ENCODE measurements at places on chromosomes 16 and 17.

- DNase-seq, result peak; percentile 8
Observed at GRCh38 chr16:47136099-47136842, 7.5 kb downstream of the NETO2 start.

GRCh38 chr17:1362065-1362848 lies 37.8 kb downstream of the YWHAE start:
- DNase-seq, result no peak

- peak; percentile 62 for DNase-seq
Observed at GRCh38 chr17:8073627-8074484, 13.7 kb downstream of the ALOX12B start.

- peak; percentile 78 for DNase-seq
Observed at GRCh38 chr17:63961355-63962212, 11.1 kb downstream of the SCN4A start.

GRCh38 chr16:4319454-4320421 lies 3.9 kb downstream of the GLIS2 start:
- DNase-seq, result no peak

- DNase-seq, result peak; percentile 22
Observed at GRCh38 chr17:82384730-82385481, 13.3 kb downstream of the UTS2R start.

- DNase-seq, result no peak
Observed at GRCh38 chr17:73384926-73385325, 73.1 kb upstream of the CDC42EP4 start.

- peak; percentile 32 for DNase-seq
Observed at GRCh38 chr17:6303664-6304063, 131.3 kb downstream of the AIPL1 start.

DNA sequence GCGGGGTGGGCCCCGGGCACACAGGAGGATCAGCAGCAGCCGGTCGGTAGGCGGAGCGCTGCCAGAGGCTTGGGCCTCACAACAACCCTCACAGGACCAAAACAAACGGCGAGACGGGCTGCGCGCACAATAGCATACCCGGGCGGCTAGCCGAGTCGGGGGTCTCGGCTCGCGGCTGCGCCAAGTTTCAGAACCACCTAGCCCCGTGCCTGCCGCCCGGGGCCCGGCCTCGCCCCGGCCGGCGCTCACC lies 732 bp downstream of the ULK2 start:
- peak; percentile 71 for DNase-seq
